ENCODE measurements at places on chromosomes 16 and 17.
A peak's percentile ranks its signal among the peaks of the same experiment; 100 is the strongest.

DNA sequence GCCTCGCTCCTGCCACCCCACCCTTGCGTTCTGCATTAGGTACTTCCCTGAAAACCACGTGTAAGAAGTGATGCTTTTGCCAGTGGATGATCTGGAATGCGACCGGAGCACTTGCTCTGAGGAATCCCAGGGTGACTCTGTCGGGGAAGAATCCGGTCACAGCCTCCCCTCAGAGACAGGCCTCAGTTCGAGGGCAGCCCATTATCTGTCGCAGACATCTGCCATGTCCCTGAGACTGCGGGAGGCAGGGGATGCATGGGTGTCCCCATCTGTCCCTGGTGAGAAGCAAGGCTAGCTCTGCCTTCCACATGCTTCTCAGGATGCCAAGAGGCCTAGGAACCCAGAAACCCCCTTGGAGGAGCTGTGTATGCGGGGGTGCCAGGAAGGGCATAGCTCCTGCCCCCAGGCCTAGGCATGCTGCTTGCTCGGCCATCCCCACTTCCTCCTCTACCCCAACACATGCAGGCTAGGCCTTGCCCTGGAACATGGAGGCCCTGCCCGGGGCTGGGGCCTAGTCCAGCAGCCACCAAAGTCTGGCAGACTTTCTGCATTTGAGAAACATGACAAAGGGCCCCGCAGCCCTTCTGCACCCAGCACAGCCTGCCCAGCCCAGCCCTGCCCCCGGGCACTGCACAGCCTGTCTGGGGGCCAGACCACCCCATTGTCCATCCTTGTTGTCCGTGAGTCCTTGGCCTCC, 20.5 kb downstream of the MNT start:
- no peak for DNase-seq

DNA sequence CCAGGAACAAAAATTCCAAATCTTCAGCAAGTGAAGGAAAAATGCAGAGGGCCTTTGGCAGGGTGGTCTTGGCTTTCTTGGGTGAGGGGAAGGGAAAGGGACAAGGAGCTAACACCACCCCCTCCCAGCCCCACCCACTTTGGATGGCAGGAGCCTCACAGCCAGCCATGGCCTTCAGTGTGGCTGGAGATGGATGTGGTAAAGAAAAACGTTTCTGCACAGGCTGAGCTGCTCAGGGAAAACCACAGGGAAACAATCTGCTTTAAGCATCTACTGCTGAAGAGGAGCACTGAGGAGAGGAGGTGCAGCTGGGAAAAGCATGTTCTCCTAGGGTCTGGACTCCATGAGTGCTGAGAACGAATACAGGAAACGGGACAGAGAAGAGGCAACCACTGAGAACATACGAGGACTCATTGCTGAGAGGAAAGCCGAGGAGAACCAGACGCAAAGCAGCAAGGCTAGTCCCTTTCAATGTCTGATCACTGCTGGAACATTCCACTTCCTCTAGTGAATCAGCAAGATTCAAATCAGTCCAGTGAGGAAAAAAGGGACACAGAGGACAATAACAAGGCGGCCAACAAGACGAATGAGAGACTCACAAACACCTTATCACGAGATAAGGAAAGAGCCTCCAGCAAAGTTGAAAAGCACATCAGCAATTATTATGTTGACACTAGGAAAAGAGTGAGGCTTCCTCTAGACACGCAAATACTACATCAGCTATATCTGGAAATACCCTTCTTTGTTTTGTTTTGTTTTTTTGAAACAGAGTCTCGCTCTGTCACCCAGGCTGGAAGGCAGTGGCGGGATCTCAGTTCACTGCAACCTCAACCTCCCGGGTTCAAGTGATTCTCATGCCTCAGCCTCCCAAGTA, 41.7 kb downstream of the ZZEF1 start:
- DNase-seq, result no peak

DNA sequence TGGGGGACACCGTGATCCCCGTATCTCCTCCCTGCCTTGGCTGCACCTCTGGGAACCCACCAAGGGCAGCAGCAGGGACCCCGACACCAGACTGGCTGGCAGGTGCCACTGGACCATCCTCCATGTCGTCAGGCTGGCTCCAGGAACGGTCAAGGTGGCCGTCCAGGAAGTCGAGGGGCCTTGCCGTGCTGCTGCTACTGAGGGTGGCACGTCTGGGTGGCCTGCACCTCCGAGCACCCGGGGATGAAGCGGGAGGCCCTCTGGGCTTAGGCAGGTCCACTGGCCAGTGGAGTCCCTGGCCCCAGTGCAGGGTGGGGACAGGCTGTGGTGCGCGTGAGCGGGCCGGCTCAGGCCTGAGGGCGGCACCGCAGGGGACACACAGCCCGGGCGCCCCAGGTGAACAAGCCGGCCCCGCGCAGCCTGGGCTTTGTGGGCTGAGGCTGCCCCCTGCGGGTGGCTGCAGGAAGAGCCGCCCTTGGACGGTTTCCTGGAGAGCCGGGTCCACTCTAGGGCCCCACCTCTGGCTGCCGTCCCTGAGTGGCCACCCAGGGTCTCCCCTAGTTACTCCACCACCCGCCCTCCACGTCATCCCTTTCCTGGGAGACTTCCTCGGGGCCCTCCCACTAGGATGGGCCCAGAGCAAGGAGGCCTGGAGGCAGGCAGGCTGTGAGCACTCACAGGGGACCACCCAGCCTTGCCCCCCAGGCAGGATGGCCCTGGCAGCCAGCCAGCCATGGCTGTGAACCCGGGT, 42.8 kb upstream of the ZC3H18 start:
- peak; percentile 98 for DNase-seq

GRCh38 chr17:72439893-72440502, 319.2 kb downstream of the SOX9 start:
- DNase-seq, result no peak

DNA sequence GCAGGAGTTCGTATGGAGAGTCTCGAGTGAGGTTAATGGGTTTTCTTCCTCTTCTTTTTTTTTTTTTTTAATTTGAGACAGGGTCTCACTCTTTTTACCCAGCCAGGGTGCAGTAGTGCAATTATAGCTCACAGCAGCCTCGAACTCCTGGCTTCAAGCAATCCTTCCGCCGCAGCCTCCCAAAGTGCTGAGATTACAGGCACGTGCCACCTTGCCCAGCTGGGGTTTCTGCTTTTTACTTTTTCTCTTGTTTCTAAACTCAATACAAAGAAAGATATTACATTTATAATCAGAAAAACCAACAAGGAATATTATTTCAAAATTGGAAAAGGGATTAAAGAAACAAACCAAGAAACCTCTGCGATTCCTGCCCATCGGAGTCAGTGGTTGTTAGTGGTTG, 175.9 kb downstream of the SEC14L1 start:
- no peak for DNase-seq

DNA sequence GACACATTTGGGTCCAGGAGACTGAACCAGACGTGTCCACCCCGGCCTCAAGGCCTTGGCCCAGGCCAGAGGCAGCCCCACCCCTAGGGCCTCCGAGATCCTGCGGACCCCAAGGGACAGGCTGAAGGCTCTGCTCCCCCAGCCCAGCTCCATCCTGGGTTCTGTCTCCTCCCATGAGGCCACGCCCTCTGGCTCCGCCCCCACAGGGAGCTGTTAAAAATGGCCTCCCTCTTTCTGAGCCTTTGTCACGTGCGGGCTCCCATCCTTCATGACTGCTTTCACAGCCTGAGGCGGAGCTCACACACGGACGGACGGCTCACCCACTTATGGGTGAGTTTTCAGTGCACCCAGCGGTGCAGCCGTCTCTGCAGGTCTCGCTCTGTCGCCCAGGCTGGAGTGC, 6.5 kb upstream of the CACNA1H start:
- DNase-seq, result no peak

DNA sequence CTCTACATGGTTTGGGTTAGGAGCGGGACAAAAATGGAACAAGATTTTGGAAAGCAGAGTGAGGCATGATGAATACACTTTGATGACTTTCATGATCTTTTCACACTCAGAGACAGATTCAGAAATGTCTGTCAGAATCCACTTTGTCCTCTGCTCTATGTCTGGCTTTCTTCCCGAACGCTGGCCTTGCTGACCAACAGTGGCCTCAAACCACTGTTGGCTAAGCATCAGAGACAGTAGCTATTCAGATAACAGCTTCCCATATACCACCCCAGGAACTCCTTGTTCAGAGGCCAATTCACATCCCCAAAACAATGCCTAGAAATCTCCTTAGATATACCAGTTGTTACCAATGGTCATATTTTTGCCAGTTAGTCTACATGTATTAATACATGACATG, 40.9 kb downstream of the FBXL20 start:
- no peak for DNase-seq

GRCh38 chr17:14513835-14514234, 213.0 kb downstream of the HS3ST3B1 start:
- DNase-seq, result no peak

DNA sequence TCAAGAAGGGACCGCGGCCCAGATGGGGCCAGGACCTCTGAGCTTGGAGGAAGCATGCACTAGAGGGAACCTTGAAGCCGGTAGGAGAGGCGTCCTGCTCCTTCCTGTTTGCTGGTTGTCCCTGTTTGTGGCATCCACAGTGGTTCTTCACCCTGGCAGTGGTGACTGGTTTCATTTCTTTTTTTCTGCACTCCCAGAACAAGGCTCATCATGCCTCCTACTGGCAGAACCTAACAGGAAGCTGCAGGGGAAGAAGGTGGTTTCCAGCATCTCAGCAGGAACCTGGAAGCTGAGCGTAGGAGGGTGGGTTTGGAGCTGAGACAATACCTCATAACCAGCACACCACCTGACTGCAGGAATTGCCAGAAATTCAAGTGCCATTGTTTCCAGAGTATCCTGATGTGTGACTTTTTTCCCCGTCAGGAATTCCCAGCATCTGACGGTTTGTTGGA, 5.8 kb downstream of the TMEM231 start:
- no peak for DNase-seq

GRCh38 chr16:89409161-89409711, 81.1 kb downstream of the ANKRD11 start:
- no peak for DNase-seq

- no peak for DNase-seq
Observed at GRCh38 chr16:14139872-14140271, 68.8 kb downstream of the MRTFB start.

DNA sequence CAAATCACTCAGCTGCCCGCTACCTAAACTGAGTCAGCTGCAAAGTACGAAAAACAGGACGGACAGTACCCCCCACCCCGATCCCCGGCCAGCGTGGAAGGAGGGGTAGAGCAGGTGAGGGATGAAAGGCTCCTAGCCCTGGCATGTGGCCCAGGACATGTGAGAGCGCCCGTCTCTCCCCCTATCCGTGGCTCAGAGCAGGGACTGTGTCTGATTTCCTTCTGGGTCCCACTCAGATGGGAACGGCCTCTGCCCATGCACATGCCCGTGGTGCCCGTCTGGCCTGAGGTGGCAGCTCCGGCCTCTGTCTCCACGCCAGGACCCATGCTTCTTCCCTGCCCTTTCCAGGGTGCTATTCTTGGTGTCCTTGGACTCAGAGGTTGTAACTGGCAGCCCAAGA, 30.2 kb upstream of the RASD1 start:
- DNase-seq, result no peak

GRCh38 chr17:35732806-35733136, 1.3 kb downstream of the RASL10B start:
- no peak for DNase-seq

DNA sequence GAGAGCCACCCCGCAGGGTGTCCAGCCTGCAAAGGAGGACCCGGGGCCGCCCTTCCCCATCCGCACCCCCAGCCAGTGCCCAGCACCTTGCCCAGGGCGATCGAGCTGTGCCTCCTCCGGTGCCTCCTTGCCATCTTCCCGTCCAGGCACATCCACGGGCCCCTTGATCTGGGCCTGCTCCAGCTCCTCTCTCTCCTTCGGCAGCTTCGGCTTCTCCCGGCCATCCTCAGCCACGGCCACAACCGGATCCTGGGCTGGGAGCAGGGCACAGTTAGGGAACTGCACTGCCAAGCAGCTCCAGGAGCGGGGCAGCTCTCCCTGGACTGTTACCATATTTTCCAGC, 13.8 kb downstream of the NDUFAF8 start:
- DNase-seq, result no peak

DNA sequence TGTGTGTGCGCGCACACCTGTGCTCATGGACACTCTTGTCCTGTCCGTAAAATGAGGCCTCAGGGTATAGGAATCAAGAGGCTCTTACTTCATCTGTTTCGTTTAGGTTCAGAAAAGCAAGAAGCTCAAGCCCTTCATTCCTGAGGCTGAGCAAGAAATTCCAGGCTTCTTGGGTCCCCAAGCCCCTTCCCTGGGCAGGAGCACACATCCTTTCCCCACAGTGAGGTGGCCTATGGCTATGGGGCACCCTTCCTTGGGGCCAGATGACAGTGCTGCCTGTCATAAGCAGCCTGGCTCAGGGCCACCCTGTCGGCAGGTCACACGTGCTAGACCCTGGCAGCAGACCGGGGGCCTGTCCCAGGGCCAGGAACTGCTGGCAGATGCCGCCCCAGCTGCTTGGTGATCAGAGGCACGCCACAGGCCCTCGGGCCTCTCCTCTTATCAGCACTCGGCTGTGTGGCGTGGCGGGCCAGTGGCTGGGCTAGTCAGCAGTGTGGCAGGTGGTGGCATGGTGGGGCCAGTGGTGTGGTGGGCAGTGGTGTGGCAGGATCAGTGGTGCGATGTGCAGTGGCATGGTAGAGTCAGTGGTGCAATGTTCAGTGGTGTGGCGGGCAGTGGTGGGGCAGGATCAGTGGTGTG, 50.2 kb downstream of the NKD1 start:
- no peak for DNase-seq

DNA sequence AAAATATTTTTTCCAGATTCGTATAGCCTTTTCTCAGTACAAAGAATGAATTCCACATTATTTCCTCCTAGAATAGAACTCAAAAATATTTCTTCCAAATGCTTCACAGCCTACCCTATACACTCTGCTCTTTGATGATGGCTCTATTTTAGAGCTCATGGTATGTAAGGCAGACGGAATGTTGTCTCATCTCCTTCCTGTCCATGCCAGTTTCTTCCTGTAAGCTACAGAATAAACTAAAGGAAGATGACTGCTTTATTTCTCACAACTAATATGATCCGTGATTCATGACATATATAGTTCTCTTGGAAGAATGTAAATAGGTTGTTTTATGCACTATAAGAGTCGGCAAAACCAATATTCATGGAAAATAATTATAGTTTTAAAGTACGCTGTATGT, 723.1 kb downstream of the CDH11 start:
- DNase-seq, result no peak
